BE2C (cell line): ENCODE measurements at places on chromosomes 16 and 17.

GRCh38 chr16:56401482-56401881, 23.9 kb downstream of the AMFR start:
- peak; percentile 55 for DNase-seq

- no peak for DNase-seq
Observed at GRCh38 chr17:75239778-75240393, 21.5 kb downstream of the GGA3 start.

GRCh38 chr16:76421571-76421970, 144.4 kb downstream of the CNTNAP4 start:
- DNase-seq: no peak

DNA sequence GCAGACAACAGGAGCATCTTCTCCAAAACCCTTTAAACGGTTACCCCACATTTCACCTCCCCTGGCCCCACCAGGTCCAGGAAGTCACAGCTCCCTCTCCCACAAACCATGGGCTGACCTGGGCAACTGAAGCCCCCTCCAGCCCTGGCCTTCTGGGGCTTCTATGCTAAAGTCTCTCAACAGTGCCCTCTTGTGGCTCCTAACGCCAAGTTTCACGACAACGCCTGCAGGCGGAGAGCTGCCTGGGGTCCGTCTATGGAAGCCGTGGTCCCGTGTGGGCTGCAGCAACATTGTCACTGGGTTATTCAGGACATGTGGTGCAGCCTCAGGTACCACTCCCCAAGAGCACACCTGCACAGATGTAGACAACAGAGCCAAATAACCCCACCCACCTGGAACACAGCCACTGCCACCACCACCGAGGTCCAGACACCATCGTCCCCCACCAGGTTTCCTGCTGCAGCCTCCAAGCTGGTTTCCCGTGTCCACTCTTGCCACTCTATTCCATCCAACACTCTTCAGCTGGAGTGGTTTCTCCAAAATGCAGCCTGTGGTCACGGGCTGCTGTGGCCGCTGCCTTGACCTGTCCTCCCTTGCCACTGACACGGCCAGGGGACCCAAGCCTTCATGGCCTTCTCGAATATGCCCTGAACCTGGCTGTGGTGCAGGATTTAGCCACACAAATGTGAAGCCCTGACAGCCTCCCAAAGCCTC, 19.1 kb downstream of the C16orf95 start:
- DNase-seq: peak; percentile 70

GRCh38 chr17:32330147-32330546, 11.8 kb downstream of the C17orf75 start:
- DNase-seq: no peak

DNA sequence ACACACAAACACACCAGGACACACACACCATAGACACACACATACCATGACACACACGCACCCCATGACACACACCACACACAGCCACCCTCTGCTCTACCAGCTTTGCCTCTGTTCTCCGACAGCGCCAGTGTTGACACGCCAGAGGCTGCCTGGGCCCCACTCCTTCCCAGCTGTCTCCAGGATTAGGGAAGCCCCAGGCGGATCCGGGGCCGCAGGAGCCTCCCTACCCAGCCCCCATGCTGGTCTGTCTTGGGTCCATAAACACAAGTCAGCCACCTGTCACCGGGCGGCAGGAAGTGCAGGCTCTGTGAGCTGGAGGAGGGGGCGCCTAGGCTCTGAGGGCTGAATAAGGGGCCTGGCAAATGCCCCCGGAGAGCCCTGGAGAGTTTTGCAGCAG, 10.5 kb downstream of the TBC1D16 start:
- DNase-seq: no peak
